ENCODE measurements at places on chromosomes 3 and 15. TPM values are rescaled to one million over a fixed set of nuclear protein-coding genes. Genes with fewer than 3 reads are reported as not detected.
A peak's percentile ranks its signal among the peaks of the same experiment; 100 is the strongest.

DNA sequence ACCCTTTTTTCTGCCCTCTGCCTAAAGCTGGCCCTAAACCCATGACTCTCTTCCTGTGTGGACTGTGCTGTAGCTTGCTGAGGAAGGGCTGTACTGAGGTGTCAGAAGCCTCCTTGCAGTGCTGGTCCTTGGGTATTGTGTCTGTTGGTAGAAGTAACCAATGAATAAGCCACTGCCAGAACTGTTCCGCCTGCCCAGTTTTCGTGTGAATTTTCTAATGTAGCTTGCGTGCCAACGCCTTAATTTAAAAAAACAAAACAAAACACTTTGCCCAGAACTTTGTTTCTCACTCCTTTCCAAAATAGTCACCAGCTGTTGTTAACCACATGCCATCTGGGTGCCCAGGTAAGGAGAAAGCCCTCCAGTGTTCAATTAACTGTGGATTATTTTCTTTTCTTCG, 101.9 kb downstream of the KLHL25 start:
- peak; percentile 65 for DNase-seq

Gene ANKUB1
- total RNA-seq, result not detected

DNA sequence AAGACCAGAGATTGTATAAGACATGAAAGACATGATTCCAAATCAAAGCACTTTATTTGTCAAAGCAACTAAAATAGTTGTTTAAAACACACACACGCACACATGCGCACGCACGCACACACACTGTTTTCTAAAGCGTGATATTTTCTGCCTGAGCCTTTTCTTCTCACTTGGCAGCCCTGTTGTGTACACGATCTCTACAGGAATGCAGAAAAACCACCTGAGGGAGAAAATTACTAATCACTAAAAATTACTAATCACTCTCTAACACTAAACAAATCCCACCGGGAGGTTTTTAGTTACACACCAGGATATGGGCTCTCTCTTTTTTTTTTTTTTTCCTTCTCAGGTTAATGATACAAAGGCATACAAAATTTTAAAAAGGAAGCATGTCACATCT, 160.1 kb upstream of the ATP11B start:
- peak; percentile 22 for DNase-seq

GRCh38 chr3:42827023-42827422, 17.8 kb downstream of the ACKR2 start:
- peak; percentile 56 for DNase-seq

GRCh38 chr3:188791311-188791710, 380.5 kb upstream of the TPRG1 start:
- no peak for DNase-seq

- no peak for DNase-seq
Observed at GRCh38 chr3:64578797-64579196, 109.0 kb downstream of the ADAMTS9 start.

Gene GPD1L
- 14.2 TPM for total RNA-seq

GRCh38 chr3:23312866-23313265, 109.7 kb downstream of the UBE2E2 start:
- no peak for DNase-seq

- DNase-seq, result no peak
Observed at GRCh38 chr3:39848365-39848764, 39.0 kb downstream of the MYRIP start.

- DNase-seq, result no peak
Observed at GRCh38 chr3:141442446-141442845, 44.4 kb upstream of the RASA2 start.

Gene TAMM41
- 7.1 TPM for total RNA-seq

- peak; percentile 52 for DNase-seq
Observed at GRCh38 chr3:58659051-58659675, 7.4 kb downstream of the FAM3D start.

GRCh38 chr3:23798876-23799275, 6.9 kb upstream of the UBE2E1 start:
- DNase-seq, result no peak

DNA sequence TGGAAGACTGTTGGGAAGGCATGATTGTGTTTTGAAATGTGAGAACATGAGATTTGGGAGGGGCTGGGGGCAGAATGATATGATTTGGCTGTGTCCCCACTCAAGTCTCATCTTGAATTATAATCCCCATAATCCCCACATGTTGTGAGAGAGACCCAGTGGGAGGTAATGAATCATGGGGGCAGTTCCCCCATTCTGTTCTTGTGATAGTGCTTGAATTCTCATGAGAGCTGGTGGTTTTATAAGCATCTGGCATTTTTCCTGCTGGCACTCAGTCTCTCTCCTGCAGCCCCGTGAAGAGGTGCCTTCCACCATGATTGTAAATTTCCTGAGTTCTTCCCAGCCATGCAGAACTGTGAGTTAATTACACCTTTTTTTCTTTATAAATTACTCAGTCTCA, 430.5 kb downstream of the OTOL1 start:
- DNase-seq, result no peak

- DNase-seq, result no peak
Observed at GRCh38 chr15:62647843-62648505, 394.6 kb upstream of the TPM1 start.

Gene GPX1
- total RNA-seq, result 368 TPM

Gene TBL1XR1
- 483 TPM for total RNA-seq

GRCh38 chr3:88189361-88189810, 39.6 kb downstream of the C3orf38 start:
- DNase-seq, result no peak

GRCh38 chr15:39125226-39125625, 455.7 kb upstream of the THBS1 start:
- peak; percentile 45 for DNase-seq

Gene CHRM5
- 0.05 TPM for total RNA-seq

Gene CACNA1D
- total RNA-seq, result 1.5 TPM

DNA sequence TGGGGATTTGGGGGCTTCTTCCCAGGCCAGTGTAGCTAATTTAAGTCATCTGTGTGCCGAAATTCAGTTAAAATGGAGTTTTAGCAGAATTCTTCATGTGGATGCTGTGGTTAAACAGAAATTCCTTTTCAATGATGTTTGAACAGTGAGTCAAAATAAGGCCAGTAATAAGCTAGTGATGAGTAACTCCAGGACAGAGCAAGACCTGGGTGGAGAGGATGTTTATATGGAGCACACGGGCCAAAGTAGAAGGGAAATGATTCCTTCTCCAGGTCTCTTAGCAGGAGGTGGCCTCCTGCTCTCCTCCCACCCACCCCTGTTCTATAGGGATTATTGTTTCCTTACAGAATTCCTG, 31.9 kb upstream of the UACA start:
- DNase-seq, result peak; percentile 97
